A375 (cell line): ENCODE measurements at places on chromosomes 5 and 9. TPM values are rescaled to one million over a fixed set of nuclear protein-coding genes. Genes with fewer than 3 reads are reported as not detected.

The DAB2 gene
- 13.5 and 14.2 TPM in 2 replicates for total RNA-seq

The SHOC1 gene
- 0.08 TPM in 1 of 2 replicates, not detected in the other for total RNA-seq

The ZNF474 gene
- total RNA-seq = 0.05 TPM in 1 of 2 replicates, not detected in the other

The COL23A1 gene
- total RNA-seq = not detected in 2 replicates

The KLHL9 gene
- 18.4 and 20.8 TPM in 2 replicates for total RNA-seq

The ZBED3 gene
- 2.6 and 6.7 TPM in 2 replicates for total RNA-seq

The C5orf52 gene
- total RNA-seq = not detected in 2 replicates

The ADAMTS6 gene
- total RNA-seq = 3.1 and 3.2 TPM in 2 replicates

The JAKMIP2 gene
- total RNA-seq = 2.5 and 2.6 TPM in 2 replicates

The ELAVL2 gene
- 2.0 and 2.3 TPM in 2 replicates for total RNA-seq

The NUTM2F gene
- total RNA-seq = not detected in 2 replicates

The CDHR2 gene
- total RNA-seq = not detected in 2 replicates

The GLRA1 gene
- total RNA-seq = not detected in 2 replicates

The PCDHA1 gene
- total RNA-seq = 2.1 and 2.5 TPM in 2 replicates

The SVEP1 gene
- 0.72 and 0.98 TPM in 2 replicates for total RNA-seq

The NR3C1 gene
- total RNA-seq = 26.0 and 31.4 TPM in 2 replicates

The CYSRT1 gene
- total RNA-seq = 0.29 and 0.98 TPM in 2 replicates

The OLFM1 gene
- total RNA-seq = 0.13 TPM in 1 of 2 replicates, not detected in the other

The CAVIN4 gene
- 0.80 and 1.1 TPM in 2 replicates for total RNA-seq

The LCN12 gene
- 1.1 TPM in 1 of 2 replicates, not detected in the other for total RNA-seq

The JMY gene
- 15.3 and 15.7 TPM in 2 replicates for total RNA-seq

The CDKN2A gene
- 7.8 and 14.4 TPM in 2 replicates for total RNA-seq

The BTNL9 gene
- 1.2 and 1.6 TPM in 2 replicates for total RNA-seq

The DIAPH1 gene
- 52.1 and 55.8 TPM in 2 replicates for total RNA-seq

The FGD3 gene
- 0.23 and 0.37 TPM in 2 replicates for total RNA-seq

The FOXE1 gene
- not detected in 2 replicates for total RNA-seq

The AGTPBP1 gene
- total RNA-seq = 8.4 and 9.4 TPM in 2 replicates

The AHRR gene
- 23.2 and 29.2 TPM in 2 replicates for total RNA-seq

The SSBP2 gene
- 9.7 and 18.2 TPM in 2 replicates for total RNA-seq

The ISOC1 gene
- total RNA-seq = 14.4 and 16.1 TPM in 2 replicates
